Activated CD4-positive, alpha-beta T cell treated with anti-CD3 and anti-CD28 coated beads, Interleukin-2, amount 10 ng/mL, durations not matched to agents 7 days and 5 days (primary cell): ENCODE measurements at places on chromosomes 7 and 10.
A peak's percentile ranks its signal among the peaks of the same experiment; 100 is the strongest.

DNA sequence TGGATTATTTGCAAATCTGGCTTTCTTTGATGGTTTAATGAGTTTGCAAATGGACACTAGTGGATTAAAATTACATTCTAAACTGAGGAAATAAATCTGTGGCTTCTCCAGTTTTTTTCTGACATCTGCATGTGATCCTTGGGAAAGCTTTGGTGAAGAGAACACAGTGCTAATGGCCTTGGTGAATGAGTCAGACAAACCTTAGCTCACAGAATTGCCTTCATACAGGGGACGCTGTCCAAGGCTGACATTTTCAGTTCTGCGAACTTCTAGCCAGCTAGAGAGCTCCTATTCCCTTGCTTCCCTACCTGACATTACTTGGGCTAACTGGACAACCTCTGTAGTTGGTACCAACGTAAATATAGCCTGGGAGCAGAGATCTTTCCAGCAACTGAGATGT is 21.2 kb downstream of the BMPER start:
- DNase-seq, result no peak

- DNase-seq, result no peak
Measured at GRCh38 chr7:120060875-120061274, 212.1 kb upstream of the KCND2 start.

DNA sequence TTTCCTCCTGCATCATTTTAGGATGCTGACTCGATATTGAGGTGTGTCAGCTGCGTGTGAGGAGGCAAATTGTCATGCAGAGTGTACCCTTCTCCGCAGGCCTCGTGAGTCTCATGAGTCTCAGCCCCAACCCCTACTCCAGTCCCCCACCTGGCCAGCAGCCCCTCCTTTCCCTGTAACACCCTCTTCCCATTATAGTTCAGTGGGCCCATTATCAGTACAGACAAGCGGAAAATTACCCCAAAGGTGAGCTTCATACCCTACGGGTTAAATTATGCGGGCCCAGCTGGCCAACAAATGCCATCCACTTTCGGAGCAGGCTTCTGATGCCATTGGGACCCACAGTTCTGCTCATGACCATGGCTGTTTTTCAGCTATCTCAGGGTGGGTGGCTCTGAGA is 25.2 kb downstream of the SFTPD start:
- no peak for DNase-seq

DNA sequence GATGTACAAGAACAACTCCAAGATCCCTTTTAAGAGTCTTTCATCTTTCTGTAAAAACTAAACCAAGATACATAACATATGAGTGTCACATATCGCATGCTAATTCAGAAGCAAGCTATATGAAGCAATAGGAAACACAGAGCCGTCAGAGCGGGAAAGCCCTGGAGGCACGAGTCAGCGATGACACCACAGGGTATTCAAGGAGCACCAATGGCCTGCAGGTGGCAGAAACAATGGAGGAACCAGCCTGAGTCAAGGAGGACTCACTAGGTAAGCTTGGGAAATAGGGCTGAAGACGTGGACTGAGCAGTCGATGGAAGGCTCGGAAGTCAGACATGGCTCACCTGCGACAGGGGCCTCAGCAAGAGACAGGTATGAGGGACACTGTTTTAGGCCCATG is 214.4 kb downstream of the FAM107B start:
- DNase-seq, result no peak

GRCh38 chr10:71916827-71917226 is 47.4 kb upstream of the CHST3 start:
- DNase-seq, result no peak

- DNase-seq, result no peak
Measured at GRCh38 chr10:101055411-101055810, 6.4 kb upstream of the KAZALD1 start.

DNA sequence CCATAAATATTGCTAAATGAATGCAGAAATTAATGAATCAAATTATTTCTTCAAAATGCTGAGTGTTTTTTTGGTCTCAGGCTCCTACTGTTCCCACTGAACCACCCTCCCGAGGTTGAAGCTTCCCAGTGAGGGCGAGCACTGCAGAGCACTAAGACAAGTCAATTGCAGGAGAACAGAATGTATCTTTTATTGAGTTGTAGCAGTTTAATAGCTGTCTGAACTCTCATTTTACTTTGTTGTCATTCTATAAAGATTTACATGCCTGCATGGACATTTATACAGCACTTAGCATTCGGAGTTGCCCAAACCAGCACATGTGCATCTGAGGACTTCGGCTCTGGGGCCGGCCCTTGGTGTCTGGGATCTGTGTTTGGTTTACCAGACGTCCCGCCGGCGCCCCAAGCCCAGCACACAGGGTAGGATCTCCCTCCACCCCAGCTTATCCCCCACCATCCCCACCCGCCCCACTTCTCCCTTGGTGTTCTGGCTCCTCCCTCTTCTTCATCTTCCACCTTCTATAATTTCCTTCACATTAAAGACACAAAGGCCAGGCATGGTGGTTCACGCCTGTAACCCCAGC is 211.0 kb upstream of the SH2B2 start:
- DNase-seq, result no peak

- no peak for DNase-seq
Measured at GRCh38 chr10:85786401-85786899, 580.1 kb downstream of the GRID1 start.

DNA sequence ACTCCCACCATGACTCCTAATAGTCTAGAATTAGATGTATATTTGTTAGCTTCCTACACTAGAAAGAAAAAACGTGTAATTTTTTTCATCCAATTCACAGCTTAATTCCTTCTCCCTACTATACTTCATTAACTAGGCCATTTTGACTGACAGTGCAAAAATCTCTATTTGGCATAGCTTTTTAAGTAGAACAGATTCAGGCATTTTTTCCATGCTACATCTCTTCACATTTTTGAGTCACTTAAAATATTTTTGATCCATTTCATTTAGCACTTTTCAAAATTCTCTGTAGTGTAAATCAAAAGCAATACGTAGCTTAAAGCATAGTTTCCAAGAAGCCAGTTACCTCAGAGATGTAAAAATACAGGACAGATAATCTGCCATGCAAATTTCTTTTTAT is 391.1 kb upstream of the NPVF start:
- no peak for DNase-seq

- DNase-seq, result no peak
Measured at GRCh38 chr7:111734954-111735660, 172.8 kb upstream of the IMMP2L start.

DNA sequence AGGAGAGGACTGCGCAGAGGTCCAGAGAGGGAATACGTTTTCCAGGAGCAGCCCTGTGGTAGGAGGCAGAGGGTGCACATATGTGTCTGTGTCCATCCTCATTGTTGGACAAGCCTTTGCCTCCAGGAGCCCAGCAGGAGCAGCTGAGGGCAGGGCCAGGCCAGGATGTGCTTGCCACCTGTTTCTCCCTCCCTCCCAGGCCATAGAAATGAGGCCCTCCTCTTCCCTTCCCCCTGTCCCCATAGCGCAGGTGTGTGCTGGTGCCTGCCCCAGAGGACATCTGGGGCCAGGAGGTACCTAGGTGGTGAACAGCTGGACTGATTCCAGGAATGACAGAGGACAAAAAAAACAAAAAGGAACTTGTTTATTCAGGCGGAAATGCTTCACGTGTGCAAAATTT is 10.5 kb upstream of the CXCL12 start:
- peak; percentile 1 for DNase-seq

DNA sequence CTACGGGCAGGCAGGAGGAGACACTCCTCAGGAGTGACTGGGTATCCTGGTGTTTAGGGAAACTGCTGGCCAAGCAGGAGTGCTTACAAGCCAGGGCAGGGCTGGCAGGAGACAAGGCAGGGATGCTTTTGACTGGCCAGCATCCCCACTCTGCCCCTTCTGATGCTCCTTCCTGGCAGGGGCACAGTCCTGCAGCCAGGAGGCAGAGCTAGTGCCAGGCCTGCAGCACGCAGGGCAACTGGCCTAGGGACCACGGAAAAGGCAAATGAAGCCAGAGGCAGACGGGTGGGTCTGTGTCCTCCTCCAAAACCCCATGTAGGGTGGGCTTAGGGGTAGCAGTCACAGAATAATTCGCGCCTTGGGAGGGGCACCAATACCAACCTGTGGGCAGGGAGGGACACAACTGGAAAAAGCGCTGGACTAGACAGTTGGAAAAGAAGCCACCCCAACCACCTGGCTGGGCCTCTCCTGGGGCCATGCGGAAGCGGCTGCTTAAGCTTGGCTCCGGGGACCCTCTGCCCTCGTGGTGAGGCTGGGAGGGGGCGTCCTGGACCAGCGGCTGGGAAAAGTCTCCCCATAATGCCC is 4.8 kb downstream of the IMPDH1 start:
- DNase-seq, result no peak

- no peak for DNase-seq
Measured at GRCh38 chr7:135938563-135938962, 38.6 kb downstream of the MTPN start.

GRCh38 chr7:138116892-138117291 is 40.6 kb downstream of the AKR1D1 start:
- no peak for DNase-seq

- no peak for DNase-seq
Measured at GRCh38 chr10:29784175-29784773, 149.5 kb upstream of the SVIL start.

- no peak for DNase-seq
Measured at GRCh38 chr7:47024991-47025390, 556.9 kb downstream of the TNS3 start.

DNA sequence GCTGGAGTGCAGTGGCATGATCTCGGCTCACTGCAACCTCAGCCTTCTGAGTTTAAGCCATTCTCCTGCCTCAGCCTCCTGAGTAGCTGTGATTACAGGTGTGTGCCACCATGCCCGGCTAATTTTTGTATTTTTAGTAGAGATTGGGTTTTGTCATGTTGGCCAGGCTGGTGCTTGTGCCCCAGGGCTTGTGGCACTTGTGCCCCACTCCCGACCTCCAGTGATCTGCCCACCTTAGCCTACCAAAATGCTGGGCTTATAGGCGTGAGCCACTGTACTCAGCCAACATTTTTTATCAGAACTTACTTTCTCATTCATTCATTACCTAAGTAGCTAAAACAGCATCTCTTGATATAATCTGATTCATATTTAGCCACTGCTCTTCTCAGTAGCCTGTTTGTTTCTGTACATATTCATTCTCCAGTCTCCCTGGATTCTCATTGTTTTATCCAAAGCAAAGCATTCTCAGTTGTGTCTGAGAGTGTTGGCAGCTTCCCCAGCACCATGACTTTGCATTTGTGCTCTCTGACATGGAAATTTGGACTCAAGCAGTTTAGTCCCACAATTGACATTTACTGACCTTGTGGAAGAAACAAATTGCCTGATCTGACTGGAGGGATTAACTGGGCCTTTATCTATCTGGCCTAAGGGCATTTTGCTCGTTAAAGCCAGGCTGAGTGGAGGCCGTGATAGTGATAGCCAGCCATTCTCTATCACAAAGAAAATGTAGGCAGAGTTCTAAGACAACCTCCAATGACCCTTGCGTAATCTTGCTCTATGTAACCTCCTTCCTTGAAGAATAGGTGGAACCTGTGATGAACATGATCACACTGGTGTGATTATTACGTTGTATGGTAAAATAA is 44.9 kb downstream of the AKR1B15 start:
- no peak for DNase-seq

GRCh38 chr7:18570890-18571478 is 75.4 kb downstream of the HDAC9 start:
- DNase-seq, result no peak

DNA sequence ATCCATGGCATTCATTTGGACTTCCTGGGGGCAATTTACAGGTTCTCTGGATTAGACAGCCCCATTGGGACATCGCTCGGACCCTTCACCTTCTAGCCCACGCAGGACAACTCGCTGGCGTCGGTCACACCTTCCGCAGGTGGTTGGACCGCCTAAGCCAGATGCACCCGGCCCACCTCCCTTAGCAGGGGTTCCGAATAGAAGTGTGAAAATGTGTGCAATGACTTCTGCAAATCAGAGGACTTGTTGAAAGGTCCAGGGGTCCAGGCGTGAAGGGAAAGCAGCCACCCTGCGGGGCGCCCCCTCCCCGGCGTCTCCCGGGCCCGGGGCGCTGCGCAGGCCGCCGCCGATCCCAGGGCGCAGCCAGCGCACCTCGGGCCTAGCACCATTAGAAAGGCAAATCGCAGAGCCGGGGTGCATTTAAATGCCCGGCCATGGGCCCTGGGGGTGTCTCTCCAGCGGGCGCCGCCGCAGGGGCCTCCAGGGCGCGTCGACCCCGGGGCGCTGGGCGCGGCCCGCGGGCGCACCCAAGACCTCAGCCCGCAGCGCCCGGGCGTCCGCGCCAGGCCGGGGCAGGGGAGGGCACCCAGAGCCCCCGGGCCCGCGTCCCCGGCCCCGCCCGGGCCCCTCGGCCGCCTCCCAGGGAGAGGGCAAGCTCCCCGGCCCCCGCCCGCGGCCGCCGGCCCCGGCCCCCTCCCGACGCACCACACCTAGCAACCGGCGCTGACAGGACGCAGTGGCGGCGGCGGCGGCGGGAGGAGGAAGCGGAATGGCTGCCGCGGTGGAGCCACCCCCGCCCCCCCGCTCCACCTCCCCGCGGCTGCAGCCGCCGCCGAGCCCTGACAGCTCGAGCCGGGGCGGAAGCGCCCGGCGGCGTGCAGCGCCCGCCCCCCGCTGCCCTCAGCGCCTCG is 1.2 kb downstream of the JAZF1 start:
- peak; percentile 58 for DNase-seq

DNA sequence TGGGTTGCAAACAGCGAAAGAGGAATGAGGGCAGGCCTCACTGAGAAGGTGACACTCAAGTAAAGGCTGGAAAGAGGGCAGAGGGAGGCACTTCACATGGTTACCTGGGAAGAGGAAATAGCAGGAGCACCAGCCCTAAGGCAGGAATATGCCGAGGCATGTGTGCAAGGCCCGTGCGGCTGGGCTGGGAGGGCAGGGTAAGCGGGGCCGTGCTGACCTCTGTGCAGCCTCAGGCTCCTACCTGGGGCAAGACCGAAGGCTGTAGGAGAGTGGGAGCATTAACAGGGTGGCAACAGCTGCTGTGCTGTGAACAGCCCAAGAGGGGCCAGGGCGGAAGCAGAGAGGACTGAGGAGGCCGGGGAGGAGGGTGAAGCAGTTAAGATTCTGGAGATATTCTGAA is 24.0 kb upstream of the SH3PXD2A start:
- DNase-seq, result no peak

DNA sequence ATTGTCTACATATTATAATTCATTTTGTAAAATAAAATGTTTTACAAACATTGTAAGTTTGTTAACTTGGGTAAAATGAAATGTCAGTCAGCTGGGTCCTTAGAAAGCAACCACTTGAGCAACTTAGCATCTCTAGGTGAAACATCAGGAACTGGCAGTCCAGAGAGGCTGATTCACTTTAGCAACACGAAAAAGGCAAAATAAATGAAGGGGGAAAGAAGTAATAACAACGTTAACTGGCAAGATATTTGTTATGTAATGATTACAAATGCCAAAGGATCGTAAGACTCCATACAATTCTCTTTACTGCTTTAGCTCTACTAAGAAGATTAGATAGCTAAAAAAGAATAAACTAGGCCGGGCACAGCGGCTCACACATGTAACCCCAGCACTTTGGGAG is 5.0 kb downstream of the PDZD8 start:
- no peak for DNase-seq
